NCI-H774 (cell line): ENCODE measurements at places on chromosomes 1 and 21.
A peak's percentile ranks its signal among the peaks of the same experiment; 100 is the strongest.

DNA sequence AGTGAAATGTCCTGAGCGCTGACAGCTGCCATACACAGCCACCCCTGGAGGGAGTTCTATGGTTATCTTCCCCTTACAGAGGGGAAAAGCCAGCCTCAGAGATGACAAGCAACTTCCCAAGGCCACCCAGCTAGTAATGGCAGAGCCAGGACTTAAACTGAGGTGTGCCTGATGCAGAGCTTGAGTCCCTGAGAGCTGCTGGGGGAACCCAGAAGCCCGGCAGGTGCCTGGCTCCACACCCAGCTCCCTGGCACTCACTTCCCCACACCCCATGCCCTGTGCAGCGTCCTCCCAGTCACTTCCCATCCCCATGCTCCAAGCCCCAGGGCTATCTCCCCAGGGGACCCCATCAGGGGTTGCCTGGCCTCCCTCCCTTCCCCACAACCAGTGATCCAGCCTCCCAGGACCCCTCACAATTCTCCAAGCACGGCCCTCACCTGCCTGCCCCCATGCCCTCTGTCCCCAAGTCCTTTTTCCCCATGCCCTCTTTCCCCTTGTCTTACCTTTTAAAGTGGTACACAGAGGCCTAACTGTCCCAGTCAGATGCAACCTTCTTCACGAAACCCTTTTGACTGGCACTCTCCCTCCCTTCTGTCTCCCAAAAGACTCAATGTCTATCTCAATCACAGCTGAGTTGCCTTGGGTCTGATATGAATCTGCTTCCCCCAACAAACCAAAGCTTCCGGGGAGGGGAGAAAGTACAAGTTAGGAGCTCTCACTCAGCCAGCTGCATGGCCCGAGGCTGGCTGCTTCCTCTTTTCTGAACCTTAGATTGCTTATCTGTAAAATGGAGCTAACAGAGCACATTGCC is 39.8 kb upstream of the LRP8 start:
- no peak for DNase-seq

GRCh38 chr21:24870633-24871032 is 736.6 kb downstream of the MRPL39 start:
- no peak for DNase-seq

DNA sequence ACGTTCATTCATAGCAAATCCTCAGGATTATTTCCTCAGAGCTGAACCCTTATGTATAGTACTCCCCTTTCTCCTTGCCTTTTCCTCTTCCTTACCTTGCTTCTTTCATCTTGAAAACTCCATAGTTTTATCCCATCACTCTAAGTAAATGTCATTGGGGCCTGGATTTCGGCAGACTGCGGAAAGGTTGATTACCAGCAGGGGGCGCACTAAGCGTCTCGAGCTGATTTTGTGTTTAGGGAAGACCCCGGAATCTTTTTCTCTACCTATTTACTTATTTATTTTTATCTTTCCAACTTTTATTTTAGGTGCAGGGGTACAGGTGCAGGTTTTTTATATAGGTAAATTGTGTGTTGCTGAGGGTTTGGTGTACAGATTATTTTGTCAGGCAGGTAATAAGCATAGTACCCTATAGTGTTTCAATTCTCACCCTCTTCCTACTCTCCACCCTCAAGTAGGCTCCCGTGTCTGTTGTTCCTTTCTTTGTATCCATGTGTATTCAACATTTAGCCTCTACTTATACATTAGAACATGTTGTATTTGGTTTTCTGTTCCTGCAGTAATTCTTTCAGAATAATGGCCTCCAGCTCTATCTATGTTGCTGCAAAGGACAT is 11.4 kb upstream of the MTARC1 start:
- peak; percentile 10 for DNase-seq

GRCh38 chr21:43867948-43868347 is 2.9 kb downstream of the AGPAT3 start:
- DNase-seq: no peak

DNA sequence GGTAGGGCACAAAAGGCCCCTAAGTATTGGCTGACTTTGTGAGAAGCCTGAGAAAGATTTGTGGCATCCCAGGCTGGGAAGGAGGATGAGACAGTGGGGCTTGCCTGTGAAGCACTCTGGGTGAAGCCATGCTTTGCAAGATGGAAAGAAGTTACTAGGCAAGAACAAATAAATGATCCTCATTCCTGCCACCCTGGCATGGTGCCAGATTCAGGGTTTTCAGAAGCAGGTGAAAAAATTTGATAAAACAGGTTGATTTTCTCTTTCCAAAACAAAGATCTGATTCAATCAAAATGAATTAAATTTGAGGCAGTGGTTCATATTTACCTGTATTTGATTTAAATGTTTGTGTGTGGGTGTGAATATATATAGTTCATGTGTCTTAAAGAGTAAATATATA is 386.9 kb upstream of the PROX1 start:
- DNase-seq: no peak
